ENCODE measurements at places on chromosomes 12 and 14. TPM values are rescaled to one million over a fixed set of nuclear protein-coding genes. Genes with fewer than 3 reads are reported as not detected.

The COX14 gene
- 81.8 TPM for polyA plus RNA-seq

The STON2 gene
- not detected for polyA plus RNA-seq

The FAR2 gene
- 1.1 TPM for polyA plus RNA-seq

The C12orf56 gene
- not detected for polyA plus RNA-seq

The ZFYVE1 gene
- 16.5 TPM for polyA plus RNA-seq

The ATG2B gene
- polyA plus RNA-seq: 6.9 TPM

The PFDN5 gene
- 1,210 TPM for polyA plus RNA-seq

The SPATS2 gene
- 50.6 TPM for polyA plus RNA-seq

The LRTM2 gene
- not detected for polyA plus RNA-seq

The FOXA1 gene
- polyA plus RNA-seq: 0.31 TPM

The EXOC3L4 gene
- polyA plus RNA-seq: not detected

The GPX2 gene
- not detected for polyA plus RNA-seq

The RILPL1 gene
- polyA plus RNA-seq: 24.5 TPM

The TRHDE gene
- polyA plus RNA-seq: 25.4 TPM

The KRT83 gene
- polyA plus RNA-seq: not detected

The PLA2G1B gene
- not detected for polyA plus RNA-seq

The TAS2R43 gene
- not detected for polyA plus RNA-seq

The COX8C gene
- polyA plus RNA-seq: not detected

The COA8 gene
- 21.1 TPM for polyA plus RNA-seq

The IL26 gene
- not detected for polyA plus RNA-seq

The ACRBP gene
- 0.38 TPM for polyA plus RNA-seq

The SCAF11 gene
- 32.0 TPM for polyA plus RNA-seq

The C12orf50 gene
- not detected for polyA plus RNA-seq

The RNASE3 gene
- polyA plus RNA-seq: not detected

The B4GALNT1 gene
- 0.66 TPM for polyA plus RNA-seq

The LGR5 gene
- not detected for polyA plus RNA-seq

The SERPINA12 gene
- polyA plus RNA-seq: not detected

The NAA25 gene
- 10.3 TPM for polyA plus RNA-seq

The POTEM gene
- polyA plus RNA-seq: not detected

The RPL6 gene
- 1,694 TPM for polyA plus RNA-seq

The ANO2 gene
- not detected for polyA plus RNA-seq

The PZP gene
- polyA plus RNA-seq: not detected

The TIGAR gene
- polyA plus RNA-seq: 13.7 TPM

The CCDC184 gene
- polyA plus RNA-seq: 0.22 TPM

The PRORP gene
- 19.2 TPM for polyA plus RNA-seq

The DACT1 gene
- polyA plus RNA-seq: 5.8 TPM

The NFYB gene
- polyA plus RNA-seq: 19.8 TPM

The VDR gene
- polyA plus RNA-seq: 10.8 TPM

The APEX1 gene
- polyA plus RNA-seq: 242 TPM

The OR4E2 gene
- polyA plus RNA-seq: not detected

Measured in IMR-90 (cell line).